ENCODE measurements at places on chromosomes 5 and 9.

DNA sequence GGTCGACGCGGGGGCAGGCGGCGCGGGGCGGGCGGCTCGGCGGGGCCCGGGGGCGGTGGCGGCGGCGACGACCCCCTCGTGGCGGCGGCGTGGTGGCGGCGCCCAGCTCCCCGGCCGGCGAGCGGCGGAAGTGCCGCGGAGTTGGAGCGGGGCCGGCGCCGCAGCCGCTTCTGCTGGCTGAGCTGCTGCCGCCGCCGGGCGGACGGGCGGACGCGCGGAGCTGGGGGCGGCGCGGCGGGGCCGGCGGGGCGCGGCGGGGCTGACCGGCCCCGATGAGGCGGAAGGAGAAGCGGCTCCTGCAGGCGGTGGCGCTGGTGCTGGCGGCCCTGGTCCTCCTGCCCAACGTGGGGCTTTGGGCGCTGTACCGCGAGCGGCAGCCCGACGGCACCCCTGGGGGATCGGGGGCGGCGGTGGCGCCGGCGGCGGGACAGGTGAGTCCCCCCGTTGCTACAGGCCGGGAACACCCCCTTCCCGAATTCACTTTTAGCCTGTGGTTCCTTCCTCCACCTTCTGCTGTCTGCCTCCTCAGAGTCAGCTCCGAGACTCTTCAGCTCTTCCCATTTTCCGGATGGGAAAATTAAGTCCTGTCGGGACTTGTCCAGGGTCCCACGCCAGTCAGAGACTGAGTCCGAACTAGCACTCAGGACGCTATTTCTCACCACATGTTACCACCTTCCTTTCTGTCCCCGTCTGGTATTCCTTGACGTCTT lies at the start of gene GALNT10:
GALNT10 (plus strand) TSS at position 139 of the 710 bp plus-strand sequence; CDS start at position 273, 134 bp downstream.
- no peak for DNase-seq

DNA sequence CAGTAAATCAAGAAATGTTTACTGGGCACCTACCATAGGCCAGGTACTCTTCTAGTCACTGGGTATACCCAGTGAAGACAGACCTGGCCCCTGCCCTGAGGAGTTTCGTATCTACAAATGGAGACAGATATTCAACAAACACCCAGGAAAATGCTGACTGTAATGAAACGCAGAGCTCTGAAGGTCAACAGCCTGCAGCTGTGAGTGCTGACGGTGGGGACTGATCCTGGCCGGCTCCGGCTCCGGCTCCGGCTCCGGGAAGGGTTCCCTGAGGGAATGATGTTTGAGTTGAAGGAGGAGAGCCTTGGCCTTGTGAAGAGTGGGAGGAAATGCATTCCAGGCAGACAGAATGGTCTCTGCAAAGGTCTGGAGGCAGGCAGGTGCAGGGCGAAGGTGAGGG lies 23.1 kb downstream of the FGFR4 start:
- DNase-seq = no peak

- no peak for DNase-seq
These were observed 603.7 kb downstream of the BNC2 start for GRCh38 chr9:16266648-16267276.

DNA sequence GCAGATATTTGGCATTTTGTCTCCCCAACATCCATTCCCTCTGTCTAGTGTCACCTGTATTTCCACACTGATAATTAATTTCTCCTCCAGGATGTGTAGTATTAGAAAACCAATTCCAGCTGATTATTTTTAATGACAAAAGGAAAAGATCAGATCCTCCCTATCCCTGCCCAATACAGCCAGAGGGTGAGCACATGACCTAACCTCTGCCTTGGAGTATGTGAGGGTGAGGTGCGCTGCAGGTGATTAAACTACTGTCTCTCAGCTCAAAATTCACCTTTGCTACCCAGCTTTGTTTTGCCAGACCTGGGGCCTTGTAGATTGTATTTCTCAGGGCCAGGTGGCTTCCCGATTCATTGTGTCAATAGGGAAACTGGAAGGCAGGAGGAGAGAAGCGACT lies 402.1 kb downstream of the PRELID2 start:
- no peak for DNase-seq

All from stimulated activated CD8-positive, alpha-beta memory T cell treated with anti-CD3 and anti-CD28 coated beads, Interleukin-2, amount 100 ng/mL, for 1 hour (primary cell).